IMR-90 (cell line): ENCODE measurements at places on chromosomes 16 and 17. TPM values are rescaled to one million over a fixed set of nuclear protein-coding genes. Genes with fewer than 3 reads are reported as not detected.

DNA sequence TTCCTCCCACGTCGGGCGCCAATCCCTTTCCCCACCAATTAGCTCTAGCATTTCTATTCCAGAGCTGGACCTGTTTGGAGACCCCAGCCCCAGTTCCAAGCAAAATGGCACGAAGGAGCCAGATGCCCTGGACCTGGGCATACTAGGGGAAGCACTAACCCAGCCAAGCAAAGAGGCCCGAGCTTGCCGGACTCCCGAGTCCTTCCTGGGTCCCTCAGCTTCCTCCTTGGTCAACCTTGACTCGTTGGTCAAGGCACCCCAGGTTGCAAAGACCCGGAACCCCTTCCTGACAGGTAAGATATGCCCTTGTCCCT, 5.6 kb upstream of the SPATA20 start:
- DNase-seq = no peak

GRCh38 chr16:26605626-26606271, 461.0 kb upstream of the C16orf82 start:
- DNase-seq = no peak

NPIPA2 gene
- total RNA-seq = not detected in 2 replicates

MT1A gene
- total RNA-seq = 1.9 TPM in 1 of 2 replicates, not detected in the other
